ENCODE measurements at places on chromosomes 16 and 17. TPM values are rescaled to one million over a fixed set of nuclear protein-coding genes. Genes with fewer than 3 reads are reported as not detected.

DNA sequence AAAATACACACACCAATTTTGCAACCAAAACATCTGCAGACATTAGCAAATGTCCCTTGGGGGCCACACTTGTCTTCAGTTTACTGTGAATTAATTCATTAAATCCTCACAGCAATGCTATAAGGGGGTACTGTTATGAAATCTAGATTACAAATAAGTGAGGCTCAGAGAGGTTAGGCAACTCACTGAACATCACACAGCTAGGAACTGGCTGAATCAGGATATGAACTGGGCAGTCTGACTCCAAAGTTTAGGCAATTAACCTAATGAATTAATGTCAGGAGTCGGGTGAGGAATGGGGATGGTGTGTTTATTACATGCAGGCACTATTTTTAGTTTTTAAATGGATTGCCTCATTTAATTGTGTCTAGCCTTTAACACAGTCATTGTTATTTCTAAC is 305.7 kb upstream of the XYLT1 start:
- no peak for DNase-seq

The CES4A gene
- 12.1 TPM for total RNA-seq

DNA sequence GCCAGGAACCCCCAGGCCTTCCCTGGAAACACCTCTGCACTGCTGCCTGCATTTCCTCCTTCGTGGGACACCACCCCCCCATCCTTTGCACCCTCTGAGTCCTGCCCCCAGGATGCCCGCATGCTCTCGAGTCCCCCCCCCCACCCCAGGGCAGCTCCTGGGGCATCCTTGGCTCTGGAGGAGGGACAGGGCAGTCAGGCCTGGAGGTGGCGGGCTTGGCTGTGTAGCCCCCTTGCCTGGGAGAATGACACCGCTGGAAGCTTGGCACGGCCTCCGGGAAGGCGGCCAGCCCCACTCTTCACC is 98.9 kb upstream of the GSE1 start:
- no peak for DNase-seq

DNA sequence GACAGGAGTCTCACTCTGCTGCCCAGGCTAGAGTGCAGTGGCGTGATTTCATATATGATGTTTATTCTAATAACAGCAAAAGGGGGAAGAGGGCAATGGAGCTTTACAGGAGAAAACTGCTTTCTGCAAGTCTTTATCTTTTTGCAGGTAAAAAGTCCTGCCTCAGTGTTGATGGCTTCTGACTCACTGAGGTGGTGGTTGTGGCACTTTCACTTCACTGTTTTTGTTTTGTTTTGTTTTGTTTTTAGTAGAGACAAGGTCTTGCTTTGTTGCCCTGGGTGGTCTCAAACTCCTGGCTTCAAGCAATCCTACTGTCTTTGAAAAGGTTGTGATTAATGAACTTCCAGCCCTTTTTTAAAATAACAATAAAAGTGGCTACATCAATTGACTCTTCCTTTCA is 68.0 kb upstream of the TBC1D3K start:
- no peak for DNase-seq

DNA sequence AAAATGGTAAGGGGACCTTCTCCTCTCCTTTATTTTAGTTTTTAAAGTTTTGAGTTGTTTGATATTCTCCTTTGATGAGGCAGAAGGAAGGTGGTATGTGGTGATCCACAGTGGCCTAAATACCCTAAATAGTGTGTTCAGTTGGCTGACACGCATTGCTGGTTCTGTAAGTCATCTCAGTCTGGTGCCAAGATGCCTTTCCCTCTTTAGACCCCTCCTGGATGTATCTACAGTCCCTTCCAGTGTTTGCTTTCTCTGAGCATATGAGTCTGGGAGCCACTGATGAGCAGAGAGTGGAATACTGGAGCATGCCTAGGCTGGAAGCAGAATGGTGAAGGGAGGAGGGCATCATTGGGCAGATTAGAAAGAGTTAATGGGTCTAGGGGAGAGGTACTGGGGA is 64.5 kb downstream of the NEUROD2 start:
- no peak for DNase-seq

DNA sequence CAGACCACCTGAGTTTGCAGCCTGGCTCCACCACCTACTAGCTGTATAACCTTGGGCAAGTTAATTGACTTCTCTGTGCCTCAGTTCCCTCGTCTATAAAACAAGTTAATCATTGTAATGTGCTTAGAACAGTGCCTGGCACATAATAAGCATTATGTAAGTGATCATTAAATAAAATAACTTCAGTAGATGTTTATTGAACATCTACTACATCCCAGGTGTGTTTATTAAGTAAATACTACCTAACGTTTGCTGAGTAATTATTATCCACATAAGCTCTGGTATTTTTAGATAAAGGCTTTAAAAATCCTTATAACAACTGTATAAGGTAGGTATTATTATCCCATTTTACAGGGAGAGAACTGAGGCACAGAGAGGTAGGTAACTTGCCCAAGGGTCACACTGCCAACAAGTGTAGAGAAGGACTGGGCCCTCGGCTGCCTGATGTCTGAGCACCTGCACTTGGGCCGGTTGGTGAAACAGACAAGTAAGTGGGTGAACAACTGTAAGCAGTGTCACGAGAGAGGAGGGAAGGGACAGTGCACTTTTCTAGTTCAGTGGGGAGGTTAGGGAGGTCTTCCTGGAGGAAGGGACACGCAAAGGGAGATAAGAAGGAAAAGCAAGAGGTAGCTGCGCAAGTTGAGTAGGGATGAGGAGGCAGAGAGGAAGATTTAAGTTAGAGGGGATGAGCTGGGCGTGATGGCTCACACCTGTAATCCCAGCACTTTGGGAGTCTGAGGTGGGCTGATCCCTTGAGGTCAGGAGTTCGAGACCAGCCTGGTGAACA is 4.6 kb downstream of the TNS4 start:
- no peak for DNase-seq

The NHLRC4 gene
- total RNA-seq: not detected

The SNX20 gene
- 2.6 TPM for total RNA-seq

GRCh38 chr17:55416470-55417052 is 5.1 kb downstream of the MMD start:
- no peak for DNase-seq

- DNase-seq: no peak
Measured at GRCh38 chr17:65892912-65893377, 299.0 kb downstream of the CEP112 start.

The C1QTNF1 gene
- 14.6 TPM for total RNA-seq

GRCh38 chr17:48023400-48024148 is 14.0 kb downstream of the COPZ2 start:
- peak; percentile 84 for DNase-seq

GRCh38 chr17:28227316-28228108 is 91.5 kb upstream of the TMEM97 start:
- peak; percentile 87 for DNase-seq

- DNase-seq: no peak
Measured at GRCh38 chr17:39813631-39814030, 50.5 kb downstream of the IKZF3 start.

Data from left colon (tissue), 2 donors.